ENCODE measurements at places on chromosomes 4 and X.

- DNase-seq = no peak
Observed at GRCh38 chr4:113958766-113959538, 20.5 kb downstream of the ARSJ start.

GRCh38 chr4:145061318-145061920, 36.6 kb downstream of the ANAPC10 start:
- DNase-seq = peak; percentile 66

GRCh38 chr4:242121-242848, 63.0 kb downstream of the ZNF732 start:
- DNase-seq = peak; percentile 69

DNA sequence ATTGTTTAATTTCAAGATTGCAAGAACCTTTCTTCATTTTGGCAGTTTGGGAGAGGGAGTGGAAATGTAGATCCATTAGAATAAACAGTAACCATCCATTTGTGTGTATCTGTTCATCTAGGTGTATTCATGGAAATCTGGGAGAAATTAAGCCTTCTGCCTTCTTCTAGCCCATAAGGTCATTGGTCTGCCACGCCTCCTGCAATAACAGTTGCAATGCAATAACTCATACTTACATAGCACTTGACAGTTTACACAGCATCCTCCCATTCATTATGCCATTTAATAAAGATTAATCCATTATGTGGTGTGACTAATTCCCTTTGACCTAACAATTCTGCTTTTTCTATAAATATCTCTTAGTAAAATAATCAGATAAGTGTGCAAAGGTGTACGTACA, 42.6 kb downstream of the SHROOM4 start:
- DNase-seq = no peak

DNA sequence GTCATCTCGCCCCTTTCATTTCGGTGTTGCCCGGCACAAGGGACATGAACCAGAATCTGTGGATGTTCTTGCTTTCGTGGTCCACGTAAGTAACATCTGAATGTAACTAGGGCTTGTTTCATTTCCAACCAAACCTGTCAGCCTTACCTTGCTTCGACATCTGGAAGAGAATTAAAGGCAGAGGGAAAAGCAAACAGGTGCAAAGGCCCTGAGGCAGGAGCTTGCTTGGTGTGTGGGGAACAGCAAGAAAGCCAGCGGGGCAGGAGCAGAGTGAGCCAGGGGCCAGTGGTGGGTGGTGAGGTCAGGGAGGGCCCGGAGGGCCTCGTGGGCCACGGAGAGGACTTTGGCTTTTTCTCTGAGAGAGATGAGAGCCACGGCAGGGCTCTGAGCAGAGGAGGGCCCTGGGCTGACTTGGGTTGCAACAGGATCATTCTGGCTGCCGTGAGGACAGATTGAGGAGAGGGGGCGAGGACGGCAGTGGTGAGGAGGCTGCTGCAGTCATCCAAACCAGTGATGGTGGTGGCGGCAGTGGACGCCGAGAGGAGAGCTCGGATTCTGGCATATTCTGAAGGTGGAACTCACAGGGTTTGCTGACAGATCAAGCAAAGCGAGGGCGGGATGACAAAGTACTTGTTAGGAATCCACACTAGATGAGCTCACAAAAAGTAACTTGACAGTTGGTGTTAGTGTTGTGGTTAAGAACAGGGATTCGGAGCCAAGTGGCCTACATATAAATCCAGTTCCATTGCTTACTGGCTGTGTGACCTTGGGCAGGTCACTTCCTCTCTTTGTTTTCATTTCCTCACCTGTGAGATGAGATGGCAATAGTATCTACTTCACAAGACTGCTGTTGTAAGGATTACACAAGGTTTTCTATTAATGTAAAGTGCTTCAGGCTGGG, 6.8 kb upstream of the WDR13 start:
- no peak for DNase-seq

GRCh38 chr4:77453911-77454310, 151.7 kb upstream of the CXCL13 start:
- no peak for DNase-seq

GRCh38 chr4:161101881-161102280, 1061.9 kb downstream of the FSTL5 start:
- DNase-seq = no peak

DNA sequence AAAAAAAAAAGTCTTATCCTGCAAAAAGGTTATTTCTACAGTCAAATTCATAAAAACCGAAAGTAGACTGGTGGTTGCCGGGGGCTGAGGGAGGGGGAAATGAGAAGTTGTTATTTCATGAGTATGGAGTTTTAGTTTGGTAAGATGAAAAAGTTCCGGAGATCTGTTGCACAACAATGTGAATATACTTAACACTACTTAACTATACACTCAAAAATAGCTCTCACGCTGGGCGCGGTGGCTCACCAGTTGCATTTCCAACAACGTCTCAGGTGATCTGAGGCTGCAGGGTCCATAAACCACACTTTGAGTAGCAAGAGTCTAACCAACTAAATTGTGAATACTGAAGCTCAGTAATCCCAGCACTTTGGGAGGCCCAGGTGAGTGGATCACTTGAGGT, 52.4 kb downstream of the ANOS1 start:
- no peak for DNase-seq

GRCh38 chr4:5383191-5383980, 325.0 kb downstream of the EVC2 start:
- no peak for DNase-seq

DNA sequence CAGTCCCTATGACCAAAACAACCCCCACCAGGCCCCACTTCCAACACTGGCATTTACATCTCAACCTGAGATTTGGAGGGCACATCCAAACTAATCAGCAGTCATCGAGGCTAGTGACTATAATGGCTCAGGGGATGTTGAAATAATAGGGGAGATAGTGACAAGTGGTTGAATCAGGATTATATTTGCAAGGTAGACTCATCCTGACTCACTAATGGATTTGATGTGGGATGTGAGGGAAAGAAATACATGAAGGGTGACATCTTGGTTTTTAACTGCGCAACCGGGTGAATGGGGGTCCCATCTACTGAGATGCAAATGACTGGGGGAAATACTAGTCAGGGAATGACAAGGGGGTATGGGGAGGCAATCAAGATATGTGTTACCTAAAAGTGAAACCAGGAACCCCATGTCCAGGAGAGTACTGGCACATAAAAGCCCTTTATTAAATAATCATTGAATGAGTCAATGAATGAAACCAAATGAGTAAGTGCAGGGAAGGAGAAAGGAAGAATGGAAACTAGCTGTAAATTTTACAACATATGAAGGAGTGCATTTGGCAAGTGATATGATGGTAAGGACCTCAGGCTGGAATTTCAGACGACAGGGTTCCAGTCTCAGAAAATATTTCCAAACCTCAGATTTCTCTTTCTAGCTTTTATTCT, 78.3 kb downstream of the PARM1 start:
- DNase-seq = no peak

DNA sequence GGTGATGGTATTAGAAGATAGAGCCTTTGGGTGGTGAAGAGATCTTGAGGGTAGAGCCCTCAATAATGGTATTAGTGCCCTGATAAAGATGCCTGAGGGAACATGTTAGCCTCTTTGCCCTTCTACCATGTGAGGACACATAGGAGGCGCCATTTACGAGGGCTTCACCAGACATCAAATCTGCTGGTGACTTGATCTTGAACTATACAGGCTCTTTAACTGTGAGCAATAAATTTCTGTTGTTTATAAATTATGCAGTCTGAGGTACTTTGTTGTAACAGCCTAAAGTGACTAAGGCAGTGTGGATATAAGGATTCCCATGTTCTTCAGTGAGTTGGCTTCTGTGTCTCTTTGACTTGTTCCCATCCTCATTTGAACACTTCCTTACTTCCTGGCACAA, 11.8 kb downstream of the MOB1B start:
- DNase-seq = no peak

DNA sequence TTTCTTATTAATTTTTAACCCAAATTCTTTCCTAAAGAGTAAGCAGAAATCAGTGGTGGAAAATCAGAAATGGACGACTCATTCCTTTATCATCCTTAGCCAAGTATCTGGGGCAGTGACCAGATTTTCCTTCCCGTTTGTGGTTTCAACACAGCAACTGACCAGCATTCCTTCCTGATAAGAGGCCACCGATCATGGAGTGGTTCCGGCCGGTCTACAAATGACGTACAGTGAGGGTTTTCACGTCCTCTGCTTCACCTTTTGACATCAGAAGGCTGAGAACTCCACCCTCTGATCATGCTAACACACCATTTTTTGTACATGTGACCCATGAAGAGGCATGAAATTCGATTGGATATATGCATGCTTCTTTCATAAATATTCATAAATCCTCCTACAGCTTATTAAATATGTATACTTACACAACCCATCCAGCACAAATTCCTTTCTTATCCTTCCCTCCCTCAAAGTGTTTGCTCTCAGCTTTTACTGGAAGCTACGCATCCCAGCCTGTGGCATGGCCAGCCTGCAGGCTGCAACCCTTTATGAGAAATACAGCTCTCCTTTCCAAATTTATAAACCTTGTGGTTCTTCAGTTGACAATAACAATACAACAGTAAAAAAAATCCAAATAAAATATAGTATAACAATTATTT, 173.0 kb upstream of the CASK start:
- DNase-seq = no peak

DNA sequence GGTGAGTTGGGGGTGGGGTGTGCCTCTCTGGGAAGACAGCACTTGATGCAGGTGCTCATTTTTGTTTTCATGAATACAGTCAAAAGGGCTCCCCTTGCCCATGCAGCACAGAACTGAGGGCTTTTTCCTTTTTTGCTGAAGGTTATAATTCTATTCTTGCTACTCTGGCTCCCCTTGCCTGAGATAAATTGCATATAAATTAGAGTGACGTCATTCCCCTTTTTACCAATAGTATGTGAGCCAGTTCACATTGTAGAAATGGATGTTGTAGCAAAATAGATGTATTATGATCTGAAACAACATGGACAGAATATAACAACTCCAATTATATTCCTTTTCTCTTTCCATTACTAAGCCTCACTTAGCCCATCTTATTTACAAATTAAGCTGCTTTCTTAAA, 28.4 kb downstream of the CXorf58 start:
- DNase-seq = peak; percentile 12

DNA sequence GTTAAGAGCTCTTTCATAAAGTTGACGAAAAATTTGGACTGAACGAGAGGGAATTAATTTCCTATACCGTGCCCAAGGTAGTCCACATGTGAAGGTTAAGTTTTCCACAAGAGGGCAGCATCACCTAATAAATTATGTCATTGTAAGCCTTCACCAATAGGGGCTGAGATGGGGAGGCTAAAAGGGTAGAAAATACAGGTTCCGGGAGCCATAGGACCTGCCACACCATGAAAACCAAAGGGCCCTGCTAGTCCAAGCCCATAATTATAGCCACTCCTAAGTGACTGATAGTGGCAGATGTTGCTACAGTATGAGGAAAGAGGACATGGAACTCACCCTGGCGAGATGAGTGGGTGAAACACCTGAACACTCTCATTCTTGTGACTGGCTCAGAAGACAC, 122.2 kb downstream of the SHROOM4 start:
- peak; percentile 75 for DNase-seq
